Adipocyte (in vitro differentiated cells): ENCODE measurements at places on chromosomes 5 and 9.
A peak's percentile ranks its signal among the peaks of the same experiment; 100 is the strongest.

- DNase-seq, result peak; percentile 83
These were observed 592 bp downstream of the TUBB4B start for GRCh38 chr9:137241490-137242268.

DNA sequence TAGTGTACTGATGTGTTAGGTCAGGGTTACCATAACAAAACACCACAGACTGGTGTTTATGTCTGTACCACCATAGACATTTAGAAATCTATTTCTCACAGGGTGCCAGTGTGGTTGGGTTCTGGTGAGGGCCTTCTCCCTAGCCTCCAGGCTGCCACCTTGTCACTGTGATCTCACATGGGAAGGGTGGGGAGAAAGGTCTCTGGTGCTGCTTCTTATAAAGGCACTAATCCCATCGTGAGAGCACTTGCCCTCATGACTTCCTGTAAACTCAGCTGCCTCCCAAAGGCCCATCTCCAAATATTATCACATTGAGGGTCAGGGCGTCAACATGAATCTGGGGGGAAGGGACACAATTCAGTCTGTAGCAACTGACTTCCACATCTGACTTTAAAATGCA is 49.8 kb downstream of the PIK3R1 start:
- no peak for DNase-seq

DNA sequence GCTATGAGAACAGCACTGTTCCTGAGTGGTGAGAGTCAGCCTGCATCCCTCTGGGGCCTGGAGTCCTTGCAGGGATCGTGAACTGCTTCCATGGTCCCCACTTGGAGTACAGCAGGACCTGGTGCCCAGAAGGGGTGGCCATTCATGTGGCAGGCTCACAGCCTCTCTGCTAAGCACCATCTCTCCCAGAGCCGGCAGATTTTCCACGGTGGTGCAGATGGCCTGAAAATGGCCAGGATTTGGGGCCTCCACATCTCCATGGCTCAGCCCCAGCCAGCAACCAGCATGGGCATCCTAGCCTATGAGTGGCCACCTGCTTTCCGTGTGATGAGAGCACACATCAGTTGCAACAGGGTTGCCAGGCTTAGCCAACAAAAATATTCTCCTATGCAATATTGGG is 33.9 kb upstream of the SEMA4D start:
- no peak for DNase-seq

GRCh38 chr5:88230546-88231066 is 38.0 kb downstream of the TMEM161B start:
- DNase-seq, result no peak

DNA sequence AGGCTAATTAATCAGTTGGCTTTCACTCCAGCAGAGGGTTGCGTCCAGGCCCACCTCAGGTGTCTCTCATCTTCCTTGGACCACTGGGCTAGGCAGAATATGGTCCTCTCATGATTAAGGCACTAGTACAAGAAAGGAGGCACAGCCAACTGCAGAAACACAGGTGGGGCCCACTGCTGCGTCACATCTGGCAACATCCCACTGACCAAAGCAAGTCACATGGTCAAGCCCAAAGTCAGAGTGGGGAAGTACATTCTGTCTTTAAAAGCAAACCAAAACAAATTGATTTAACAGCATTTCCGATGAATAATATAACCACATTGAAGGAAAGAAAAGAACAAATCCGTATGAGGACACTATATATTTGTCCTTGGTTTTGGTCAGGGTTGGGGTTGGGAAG is 28.0 kb upstream of the UBTD2 start:
- no peak for DNase-seq

DNA sequence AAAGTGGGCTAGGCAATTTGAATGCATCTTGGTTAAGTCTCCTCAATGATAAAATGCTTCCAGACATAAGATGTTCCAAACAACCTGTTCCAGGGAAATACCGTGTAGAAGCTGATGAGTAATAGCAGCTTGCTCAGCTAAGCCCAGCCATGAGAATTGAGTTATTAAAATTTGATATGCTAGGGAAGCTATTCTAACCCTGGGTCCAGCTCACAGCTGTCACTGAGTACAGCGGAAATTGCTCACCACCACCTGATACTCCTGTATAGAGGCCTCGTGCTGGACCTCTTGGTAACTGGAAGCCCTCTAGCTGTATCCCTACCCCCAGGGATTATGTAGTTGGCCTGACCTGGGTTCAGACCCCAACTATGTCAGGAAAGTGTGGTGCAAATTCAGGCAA is 521.3 kb upstream of the TRPC7 start:
- DNase-seq, result no peak

DNA sequence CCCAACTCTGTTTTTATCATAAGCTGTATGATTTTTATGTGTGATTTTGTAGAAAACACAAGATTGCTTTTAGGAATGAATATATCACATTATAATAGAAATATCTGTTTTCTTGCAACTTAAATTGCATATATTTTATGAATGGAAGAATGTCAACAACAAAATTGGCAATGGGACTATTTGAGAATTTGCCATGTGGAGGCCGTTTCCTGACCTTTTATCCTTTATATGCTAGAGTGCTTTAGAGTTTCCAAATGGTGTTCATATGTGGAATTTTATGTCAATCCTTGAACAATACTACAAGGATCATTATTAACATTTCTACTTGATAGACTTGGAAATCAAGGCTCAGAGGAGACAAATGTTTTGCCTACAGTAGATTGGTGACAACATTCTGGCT is 34.2 kb downstream of the ITGA1 start:
- no peak for DNase-seq

DNA sequence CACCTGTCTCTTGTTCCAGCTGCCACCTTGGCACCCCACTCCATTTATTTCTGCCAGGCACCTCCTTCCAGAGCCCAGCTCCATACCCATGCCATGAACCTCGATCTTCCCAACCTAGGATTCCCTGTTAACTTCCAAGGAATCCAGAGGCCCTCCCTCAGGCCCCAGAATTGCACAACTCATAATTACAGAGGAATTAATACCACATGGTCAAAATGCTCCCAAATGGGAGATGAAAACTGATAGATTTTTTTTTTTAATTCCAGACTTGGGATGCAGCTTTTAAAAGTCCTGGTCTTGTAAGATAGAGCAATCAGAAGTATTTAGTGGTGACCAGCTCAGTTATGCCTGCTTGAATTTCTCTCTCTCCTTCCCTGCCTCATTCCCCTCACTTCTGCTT is 96.2 kb upstream of the CCDC112 start:
- DNase-seq, result peak; percentile 67

- DNase-seq, result no peak
These were observed 68.5 kb upstream of the IQGAP2 start for GRCh38 chr5:76334574-76334973.

DNA sequence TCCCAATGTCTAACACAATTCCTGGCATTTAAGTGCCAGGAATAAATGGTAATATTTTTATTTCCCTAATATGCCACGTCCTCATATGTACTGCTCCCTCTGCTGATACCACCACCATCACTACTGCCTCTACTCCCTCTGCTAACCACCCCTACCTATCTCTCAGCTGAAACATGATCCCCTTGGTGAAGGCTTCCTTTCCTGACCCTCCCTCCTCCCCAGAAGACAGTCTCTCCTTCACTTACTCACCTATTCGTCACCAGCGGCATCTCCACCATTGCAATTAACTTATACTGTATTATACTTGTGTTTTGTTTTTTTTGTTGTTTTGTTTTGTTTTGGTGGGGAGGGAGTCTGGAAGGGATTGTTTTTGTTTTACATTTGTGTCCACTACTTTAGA is 4.8 kb downstream of the DENND1A start:
- no peak for DNase-seq

DNA sequence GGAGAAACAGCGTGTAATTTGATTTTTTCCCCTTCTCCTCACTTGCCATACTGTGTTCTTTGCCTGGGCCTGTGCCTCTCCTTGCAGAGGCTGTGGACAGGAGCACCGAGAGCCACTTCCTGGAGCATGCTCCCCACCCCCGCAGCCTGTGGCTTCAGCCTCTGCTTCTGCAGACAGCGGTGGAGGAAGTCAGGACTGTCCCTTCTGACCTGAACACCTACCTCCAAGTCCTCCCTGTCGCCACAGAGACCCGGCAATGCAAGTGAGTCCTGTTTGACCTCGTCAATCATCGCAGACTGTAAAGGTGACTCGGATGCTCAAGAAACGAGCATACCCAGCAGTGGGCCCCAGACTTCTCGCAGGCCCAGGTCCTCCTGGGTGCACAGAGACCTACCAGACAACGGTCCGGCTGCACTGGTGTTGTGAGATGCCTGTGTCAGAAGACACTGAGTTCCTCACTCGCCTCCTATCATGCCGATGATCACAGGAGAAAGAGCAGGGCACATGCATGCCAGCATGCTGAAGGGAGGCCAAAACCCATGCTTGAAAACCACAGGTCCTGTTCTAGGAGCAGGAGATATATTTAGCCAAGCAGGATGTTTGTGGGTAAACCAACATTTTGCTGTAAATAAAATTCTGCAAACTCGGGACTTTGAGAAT is 198.8 kb downstream of the AUH start:
- peak; percentile 31 for DNase-seq

GRCh38 chr5:175826980-175827379 is 44.4 kb upstream of the CPLX2 start:
- DNase-seq, result no peak

DNA sequence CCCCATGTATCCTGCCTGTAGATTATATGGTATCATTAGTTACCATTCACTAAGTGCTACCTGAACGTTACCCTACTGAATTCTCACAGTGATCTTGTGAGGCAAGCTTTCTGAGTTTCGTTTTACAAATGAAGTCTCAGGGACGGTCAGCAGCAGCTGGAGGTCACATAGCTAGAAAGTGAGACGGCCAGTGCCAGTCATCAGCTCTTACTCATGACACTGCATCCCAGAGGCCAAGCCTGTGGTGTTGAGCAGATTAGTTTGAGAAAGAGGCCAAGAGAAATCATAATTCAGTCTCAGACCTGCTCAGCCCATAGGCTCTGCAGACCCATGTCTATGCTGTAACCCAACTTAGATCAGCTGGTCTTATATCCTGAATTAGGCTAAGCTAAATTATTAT is 95.7 kb upstream of the EGFLAM start:
- DNase-seq, result no peak

GRCh38 chr5:485946-486491 is 38.2 kb downstream of the SLC9A3 start:
- DNase-seq, result no peak

GRCh38 chr5:169029037-169029436 is 271.9 kb downstream of the SLIT3 start:
- peak; percentile 55 for DNase-seq

- DNase-seq, result no peak
These were observed 57.0 kb upstream of the BOD1 start for GRCh38 chr5:173673295-173674101.

- DNase-seq, result no peak
These were observed 5.9 kb upstream of the NREP start for GRCh38 chr5:111762895-111763294.

DNA sequence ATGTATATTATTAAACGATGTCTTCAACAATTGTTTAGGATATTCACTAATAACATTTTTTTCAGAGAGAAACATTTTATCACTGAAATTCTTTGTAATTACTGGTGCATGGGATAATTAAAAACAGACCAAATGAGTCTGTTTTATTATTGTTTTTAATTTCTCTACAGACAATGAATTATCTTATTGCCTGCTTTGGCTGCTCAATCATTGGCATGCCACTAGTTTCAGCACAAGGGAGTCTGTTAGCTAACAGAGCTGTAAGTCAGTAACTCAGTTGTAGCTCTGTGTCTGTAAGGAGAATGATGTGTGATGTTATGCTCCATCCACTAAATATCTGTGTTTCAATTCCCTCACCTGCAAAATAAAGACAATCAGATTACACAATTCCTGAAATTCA is 443.9 kb downstream of the PRR16 start:
- no peak for DNase-seq

GRCh38 chr5:178136990-178137389 is 6.2 kb downstream of the RMND5B start:
- DNase-seq, result no peak

GRCh38 chr5:171714851-171715250 is 70.8 kb upstream of the SMIM23 start:
- DNase-seq, result no peak

- no peak for DNase-seq
These were observed 463.3 kb upstream of the DMAC1 start for GRCh38 chr9:8262625-8263622.

DNA sequence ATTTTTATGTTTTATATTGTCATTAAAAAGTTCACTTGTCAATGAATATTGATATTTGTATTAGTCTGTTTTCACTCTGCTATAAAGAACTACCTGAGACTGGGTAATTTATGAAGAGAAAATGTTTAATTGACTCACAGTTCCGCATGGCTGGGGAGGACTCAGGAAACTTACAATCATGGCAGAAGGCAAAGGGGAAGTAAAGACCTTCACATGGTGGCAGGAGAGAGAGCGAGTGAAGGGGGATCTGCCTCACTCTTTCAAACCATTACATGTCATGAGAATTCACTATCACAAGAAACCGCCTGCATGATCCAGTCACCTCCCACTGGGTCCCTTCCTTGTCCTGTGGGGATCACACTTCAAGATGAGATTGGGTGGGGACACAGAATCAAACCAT is 27.4 kb downstream of the SRD5A1 start:
- DNase-seq, result no peak
